T-helper 1 cell (primary cell): ENCODE measurements at places on chromosomes 5 and 9.

GRCh38 chr9:27539479-27540441 lies 10.1 kb upstream of the MOB3B start:
- no peak for DNase-seq

DNA sequence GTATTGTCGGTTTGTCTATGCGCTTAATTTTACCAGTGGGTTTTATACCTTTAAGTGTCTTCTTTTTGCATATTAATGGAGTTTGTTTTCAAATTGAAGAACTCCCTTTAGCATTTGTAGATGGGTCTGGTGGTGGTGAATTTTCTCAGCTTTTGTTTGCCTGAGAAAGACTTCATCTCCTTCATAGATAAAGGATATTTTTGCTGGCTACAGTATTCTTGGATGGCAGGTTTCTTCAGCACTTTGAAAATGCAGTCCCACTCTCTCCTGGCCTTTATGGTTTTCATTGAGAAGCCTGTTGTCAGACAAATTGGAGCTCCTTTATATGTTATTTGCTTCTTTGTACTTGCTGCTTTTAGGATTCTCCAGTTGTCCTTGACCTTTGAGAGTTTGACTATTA lies 142.1 kb downstream of the RAB3C start:
- no peak for DNase-seq

DNA sequence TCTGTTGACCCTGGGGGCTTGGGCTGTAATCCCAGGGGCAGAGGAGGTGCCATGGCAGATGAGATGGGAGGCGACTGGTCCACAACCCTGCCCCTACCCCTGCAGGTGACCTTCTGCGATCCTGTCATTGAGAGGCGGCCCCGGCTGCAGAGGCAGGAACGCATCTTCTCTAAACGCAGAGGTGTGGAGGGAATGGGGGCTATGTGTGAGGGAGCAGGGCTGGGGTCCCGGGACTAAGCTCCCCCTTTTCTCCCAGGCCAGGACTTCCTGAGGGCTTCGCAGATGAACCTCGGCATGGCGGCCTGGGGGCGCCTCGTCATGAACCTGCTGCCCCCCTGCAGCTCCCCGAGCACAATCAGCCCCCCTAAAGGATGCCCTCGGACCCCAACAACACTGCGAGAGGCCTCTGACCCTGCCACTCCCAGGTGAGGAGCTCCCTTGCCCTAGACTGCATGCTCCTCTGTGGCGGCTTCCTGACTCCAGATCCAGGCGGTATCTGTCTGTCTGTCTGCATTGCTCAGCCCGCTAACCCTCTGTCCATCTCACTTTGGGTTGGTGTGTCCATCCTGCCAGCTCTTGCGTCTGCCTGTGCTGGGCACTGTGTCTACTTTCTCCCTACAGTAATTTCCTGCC lies 9.9 kb downstream of the ZDHHC12 start:
- no peak for DNase-seq

GRCh38 chr9:78248635-78249034 lies 12.8 kb downstream of the CEP78 start:
- no peak for DNase-seq

DNA sequence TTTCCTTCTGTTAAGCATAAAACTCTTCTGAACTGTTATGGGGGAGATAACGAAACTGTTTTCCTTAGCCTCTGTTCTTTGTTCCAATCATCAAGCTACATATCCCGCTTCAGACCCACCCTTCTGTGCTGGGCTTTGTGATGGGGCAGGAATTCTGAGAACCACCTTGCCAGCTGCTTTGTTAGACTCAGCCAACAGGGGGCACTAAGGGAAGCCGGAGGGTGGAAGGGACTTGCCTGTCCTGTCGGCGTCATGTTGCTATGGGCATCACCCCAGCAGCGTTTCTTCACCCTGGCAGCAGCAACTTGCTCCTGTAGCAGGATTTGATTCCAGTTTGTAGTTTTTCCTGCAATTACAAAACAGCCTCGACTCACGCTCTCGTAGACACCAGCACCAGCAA lies 169.1 kb downstream of the CAAP1 start:
- no peak for DNase-seq

GRCh38 chr9:6759185-6759977 lies 1.6 kb downstream of the KDM4C start:
- DNase-seq = no peak

DNA sequence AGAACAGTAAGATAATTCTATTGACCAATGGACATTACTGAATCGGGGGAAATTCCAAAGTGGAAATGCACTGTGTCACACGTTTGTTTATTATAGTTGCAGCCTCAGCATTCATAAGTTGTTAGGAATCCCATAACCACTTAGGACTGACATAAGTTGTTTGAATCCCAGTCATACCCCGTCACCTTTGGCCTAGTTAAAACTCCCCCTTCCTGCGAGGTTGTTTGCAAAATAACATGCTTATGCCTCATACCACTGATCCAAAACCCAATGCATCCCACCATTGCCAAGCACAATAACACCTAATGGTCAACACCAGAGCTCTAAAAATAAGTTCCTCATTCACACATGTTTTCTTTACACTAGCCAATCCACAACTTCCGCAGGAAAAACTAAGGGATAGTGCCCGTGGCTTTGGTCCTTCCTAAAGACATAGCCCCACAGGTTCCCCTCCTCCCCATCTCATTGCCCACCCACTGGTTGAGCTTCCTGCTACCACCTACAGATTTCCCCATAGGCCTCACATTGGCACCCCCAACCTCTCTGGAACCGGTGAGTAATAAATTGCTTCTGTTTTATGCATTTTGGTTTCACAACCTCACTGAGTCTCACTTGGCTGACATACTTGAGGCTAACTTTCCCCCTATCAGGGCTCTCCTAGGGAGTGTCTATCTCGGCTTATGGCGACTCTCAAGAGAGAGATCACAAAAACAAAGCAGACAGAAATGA lies 42.3 kb upstream of the MUSK start:
- DNase-seq = no peak

DNA sequence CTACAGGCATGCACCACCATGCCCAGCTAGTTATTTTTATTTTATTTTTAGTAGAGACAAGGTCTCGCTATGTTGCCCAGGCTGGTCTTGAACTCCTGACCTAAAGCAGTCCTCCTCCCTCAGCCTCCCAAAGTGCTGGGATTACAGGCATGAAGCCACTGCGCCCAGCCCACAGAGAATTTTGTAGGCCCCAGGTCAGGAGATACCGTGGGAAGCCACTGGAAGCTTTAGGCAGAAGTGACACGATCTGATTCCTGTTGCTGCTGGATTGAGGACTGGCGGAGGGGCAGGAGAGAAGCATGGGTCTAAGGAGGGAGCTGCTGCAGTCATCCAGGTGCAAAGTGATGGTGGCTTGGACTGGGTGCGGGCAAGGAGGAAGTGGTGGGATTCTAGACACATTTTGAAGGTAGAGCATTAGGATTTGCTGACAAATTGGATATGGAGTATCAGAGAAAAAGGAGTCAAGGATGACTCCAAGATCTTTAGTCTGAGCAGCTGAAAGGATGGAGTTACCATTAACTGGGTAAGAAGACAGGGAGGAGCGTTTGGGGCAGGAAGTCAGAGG lies 20.7 kb downstream of the TCF7 start:
- DNase-seq = no peak

- no peak for DNase-seq
Observed at GRCh38 chr5:116524051-116524904, 50.3 kb downstream of the SEMA6A start.

DNA sequence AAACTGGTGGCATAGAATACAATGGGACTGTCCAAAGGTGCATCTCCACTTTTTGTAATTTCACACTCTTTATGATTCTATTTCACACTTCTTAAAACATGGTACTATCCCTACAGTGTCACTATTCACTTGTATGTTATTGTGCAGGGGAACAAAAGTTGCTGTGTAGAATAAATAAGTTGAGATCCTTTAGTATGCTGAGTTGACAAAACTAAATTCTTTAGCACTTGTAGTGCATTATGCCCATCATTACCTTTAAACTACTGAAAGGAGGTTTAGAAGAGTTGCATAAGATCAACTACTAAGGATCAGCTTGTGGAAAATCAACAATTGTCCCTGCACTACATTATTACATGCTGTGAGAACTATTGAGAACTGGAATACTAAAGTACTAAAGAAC lies 1380.9 kb downstream of the PTPRD start:
- DNase-seq = no peak

- DNase-seq = no peak
Observed at GRCh38 chr9:131732061-131732526, 7.8 kb downstream of the RAPGEF1 start.

- no peak for DNase-seq
Observed at GRCh38 chr9:3980771-3981170, 319.1 kb downstream of the GLIS3 start.

DNA sequence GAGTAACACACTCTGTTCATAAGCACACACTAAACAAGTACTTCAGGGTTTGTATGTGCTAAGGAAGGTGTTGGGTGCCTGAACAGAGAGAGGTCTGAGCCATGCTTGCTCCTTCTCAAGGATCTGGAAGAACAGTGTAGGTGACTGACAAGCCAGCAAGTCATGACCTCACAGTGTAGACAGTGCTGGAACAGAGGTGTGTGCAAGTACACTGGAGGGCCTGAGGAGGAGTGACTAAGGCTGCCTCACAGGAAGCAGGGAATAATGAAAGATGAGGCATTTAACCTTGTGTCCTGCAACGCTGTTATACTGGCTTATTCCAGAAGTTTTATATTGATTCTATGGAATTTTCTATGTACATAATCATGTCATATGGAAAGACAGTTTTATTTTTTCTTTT lies 83.9 kb downstream of the TMEM174 start:
- DNase-seq = no peak

GRCh38 chr5:94870511-94871183 lies 252.2 kb downstream of the SLF1 start:
- DNase-seq = no peak

DNA sequence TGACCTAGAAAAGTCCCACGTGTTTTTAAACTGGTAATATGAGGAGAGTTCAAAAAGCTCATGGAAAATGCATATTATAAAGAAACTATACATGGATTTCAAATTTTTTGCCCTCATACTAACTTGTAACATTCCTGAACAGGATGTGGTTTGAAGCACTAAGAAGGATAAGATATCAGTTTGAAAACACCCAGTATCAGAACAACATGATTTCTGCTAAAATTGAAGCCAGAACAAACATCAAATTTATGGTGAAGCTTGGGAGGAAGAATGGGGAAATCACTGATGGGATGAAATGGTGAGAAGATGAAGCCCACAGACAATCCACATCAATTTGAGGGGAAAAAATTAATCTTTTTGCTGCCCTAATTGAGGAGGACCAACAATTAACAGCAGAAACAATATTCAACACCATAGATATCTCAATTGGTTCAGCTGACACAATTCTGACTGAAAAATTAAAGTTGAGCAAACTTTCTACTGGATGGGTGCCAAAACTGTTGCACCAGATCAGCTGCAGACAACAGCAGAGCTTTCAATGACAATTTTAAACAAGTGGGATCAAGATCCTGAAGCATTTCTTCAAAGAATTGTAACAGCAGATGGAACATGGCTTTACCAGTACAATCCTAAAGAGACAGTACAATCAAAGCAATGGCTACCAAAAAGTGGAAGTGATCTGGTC lies 113.2 kb upstream of the SNX2 start:
- no peak for DNase-seq

DNA sequence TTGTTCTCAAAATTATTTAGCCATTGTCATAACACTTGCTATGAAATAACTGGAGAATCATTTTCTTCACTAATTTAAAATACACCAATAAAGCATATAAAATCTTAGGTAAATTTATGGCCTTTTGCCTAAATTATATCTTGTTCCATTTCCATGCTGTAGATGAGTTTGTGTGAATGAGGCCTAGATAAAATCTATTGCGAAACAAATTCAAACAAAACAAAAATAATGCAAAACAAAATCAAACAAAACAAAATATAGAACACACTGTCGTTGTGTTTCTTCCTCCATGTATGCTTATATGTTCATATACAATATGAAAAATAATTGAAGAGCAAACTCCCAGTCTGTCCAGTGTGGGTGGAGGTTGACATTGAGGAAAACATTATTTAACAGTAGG lies 1020.7 kb downstream of the PTPRD start:
- DNase-seq = no peak

GRCh38 chr9:115914291-115914690 lies 239.3 kb upstream of the PAPPA start:
- no peak for DNase-seq

DNA sequence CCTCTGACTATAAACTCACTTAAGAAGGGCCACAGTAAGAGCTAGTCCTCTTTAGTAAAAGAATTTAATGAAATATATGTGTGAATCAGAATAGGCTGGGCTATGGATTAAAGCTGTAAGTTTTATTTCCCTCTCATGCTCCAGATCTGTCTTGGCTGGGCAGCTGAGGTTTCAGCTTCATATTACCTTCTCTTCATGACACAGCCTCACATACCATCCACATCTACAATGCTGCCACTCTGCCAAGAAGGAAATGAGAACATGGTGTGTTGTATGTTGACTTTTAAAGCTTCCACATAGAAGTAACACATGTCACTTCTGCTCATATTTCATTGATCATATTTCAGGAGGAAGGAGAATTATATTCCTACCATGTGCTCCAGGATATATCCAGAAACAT lies 776.0 kb upstream of the ACO1 start:
- DNase-seq = no peak

DNA sequence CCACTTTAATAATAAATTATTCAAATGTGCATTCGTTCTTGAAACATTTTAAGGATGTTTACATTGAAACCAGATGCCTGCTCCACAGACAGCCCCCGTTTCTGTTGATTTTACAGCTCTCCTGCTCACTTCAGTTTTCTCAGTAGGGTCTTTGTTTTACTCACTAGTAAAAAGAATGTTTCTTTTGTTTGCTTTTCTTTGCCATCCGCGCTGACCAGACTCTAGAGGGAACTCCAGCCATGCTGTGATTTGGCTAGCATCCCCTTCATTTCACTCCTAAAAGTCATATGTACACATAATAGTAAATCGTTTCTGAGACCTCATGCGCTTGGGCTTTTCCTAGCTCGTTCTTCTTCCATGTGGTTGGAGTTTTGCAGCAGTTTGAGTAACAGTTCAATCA lies 28.7 kb upstream of the PALM2AKAP2 start:
- no peak for DNase-seq

DNA sequence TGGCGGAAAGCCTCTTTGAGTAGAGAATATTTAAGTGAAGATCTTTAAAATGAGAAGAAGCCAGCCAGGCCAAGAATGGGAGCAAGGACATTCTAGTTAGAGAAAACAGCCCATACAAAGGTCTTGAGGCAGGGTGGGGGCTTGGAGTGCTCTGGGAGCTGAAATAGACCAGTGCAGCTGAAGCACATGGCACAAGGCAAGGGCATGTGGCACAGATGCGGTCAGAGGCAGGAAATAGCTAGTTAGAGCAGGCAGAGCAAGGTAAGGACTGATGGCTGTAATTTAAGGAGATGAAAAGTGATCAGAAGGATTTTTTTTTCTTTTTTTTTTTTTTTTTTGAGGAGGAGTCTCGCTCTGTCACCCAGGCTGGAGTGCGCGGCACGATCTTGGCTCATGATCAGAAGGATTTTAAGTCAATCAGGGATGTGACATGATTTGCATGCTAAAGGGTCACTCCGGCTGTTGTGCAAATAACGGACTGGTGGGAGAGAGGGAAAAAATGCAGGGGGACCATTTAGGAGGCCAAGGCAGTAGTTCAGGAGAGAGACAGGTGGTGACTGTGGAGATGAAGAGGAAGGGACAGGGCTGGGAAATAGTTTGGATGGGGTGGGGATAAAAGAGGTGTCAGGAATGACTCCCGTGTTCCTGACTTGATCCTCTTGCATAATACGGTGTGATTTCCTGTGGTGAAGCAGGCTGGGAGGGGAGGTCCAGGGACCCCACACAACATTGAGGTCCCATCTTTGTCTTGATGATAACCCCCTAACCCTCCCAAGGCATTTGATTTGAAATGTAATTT lies 207.6 kb downstream of the HSPA4 start:
- DNase-seq = no peak

GRCh38 chr5:180330270-180330648 lies 22.9 kb downstream of the GFPT2 start:
- DNase-seq = no peak
